ENCODE measurements at places on chromosomes 2 and 18. TPM values are rescaled to one million over a fixed set of nuclear protein-coding genes. Genes with fewer than 3 reads are reported as not detected.

SULT1C2 gene
- total RNA-seq, result not detected

PCARE gene
- total RNA-seq, result not detected

APCDD1 gene
- total RNA-seq, result not detected

CXCR4 gene
- total RNA-seq, result 17.2 TPM

KCNF1 gene
- total RNA-seq, result 0.20 TPM
